Type B pancreatic cell (in vitro differentiated cells): ENCODE measurements at places on chromosomes 5 and 9.

GRCh38 chr5:173326501-173326960 lies 1.7 kb downstream of the STC2 start:
- H3K36me3 ChIP-seq = peaks cover 24% of the 10 kb centered on the region
- H3K27me3 ChIP-seq = peaks cover 56% of the 10 kb centered on the region
- H3K4me1 ChIP-seq = peaks cover 29% of the 10 kb centered on the region
- peak overlapping the region; percentile 85 for H3K27ac ChIP-seq

- no peaks in the 10 kb centered on the region for H3K36me3 ChIP-seq
- no peak overlapping the region for H3K4me3 ChIP-seq
- H3K4me1 ChIP-seq = no peaks in the 10 kb centered on the region
- no peak for DNase-seq
- H3K27ac ChIP-seq = no peak overlapping the region
These were observed 558.5 kb upstream of the PTGER4 start for GRCh38 chr5:40121236-40121635.

DNA sequence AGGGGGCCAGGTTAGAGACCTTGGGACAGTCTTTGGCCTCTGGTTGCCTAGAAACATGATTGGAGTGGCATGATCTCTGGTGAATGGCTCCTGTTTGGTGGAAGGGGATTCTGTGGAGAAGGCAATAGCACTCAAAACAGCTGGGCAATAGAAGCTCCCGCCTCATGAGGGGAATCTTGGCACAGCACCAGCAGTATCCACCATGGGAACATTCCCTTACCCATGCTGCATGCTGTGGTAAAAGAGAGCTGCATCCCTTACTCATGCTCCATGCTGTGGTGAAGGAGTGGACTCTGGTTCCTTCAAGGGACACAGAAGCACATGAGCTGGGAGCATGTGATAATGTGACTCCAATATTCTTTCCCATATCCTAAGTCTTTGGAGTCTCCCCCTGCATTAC lies 160.6 kb downstream of the PJA2 start:
- no peak overlapping the region for H3K27ac ChIP-seq
- DNase-seq = no peak
- H3K4me1 ChIP-seq = no peaks in the 10 kb centered on the region
- no peak overlapping the region for H3K4me3 ChIP-seq
- peaks cover 42% of the 10 kb centered on the region for H3K27me3 ChIP-seq
- peaks cover 4% of the 10 kb centered on the region for H3K36me3 ChIP-seq

- no peak for DNase-seq
- H3K27ac ChIP-seq = no peak overlapping the region
- no peak overlapping the region for H3K4me3 ChIP-seq
- H3K4me1 ChIP-seq = peaks cover 8% of the 10 kb centered on the region
- H3K27me3 ChIP-seq = no peaks in the 10 kb centered on the region
These were observed 262.8 kb downstream of the PAPPA start for GRCh38 chr9:116416421-116416820.

- no peak overlapping the region for H3K4me3 ChIP-seq
- H3K36me3 ChIP-seq = no peaks in the 10 kb centered on the region
- peaks cover 18% of the 10 kb centered on the region for H3K4me1 ChIP-seq
- H3K27ac ChIP-seq = no peak overlapping the region
- DNase-seq = no peak
- H3K27me3 ChIP-seq = peaks cover 7% of the 10 kb centered on the region
These were observed 42.0 kb upstream of the RXRA start for GRCh38 chr9:134284273-134284672.

GRCh38 chr5:1144089-1144488 lies 32.2 kb upstream of the SLC12A7 start:
- no peaks in the 10 kb centered on the region for H3K27me3 ChIP-seq
- no peak for DNase-seq
- peaks cover 10% of the 10 kb centered on the region for H3K4me1 ChIP-seq
- H3K27ac ChIP-seq = no peak overlapping the region
- H3K36me3 ChIP-seq = no peaks in the 10 kb centered on the region
- H3K4me3 ChIP-seq = no peak overlapping the region

- H3K4me3 ChIP-seq = no peak overlapping the region
- no peaks in the 10 kb centered on the region for H3K36me3 ChIP-seq
- H3K4me1 ChIP-seq = peaks cover 12% of the 10 kb centered on the region
- DNase-seq = no peak
These were observed 81.2 kb upstream of the DNAH5 start for GRCh38 chr5:14025569-14026286.

GRCh38 chr5:78534905-78535200 lies 113.7 kb downstream of the LHFPL2 start:
- no peak for DNase-seq
- no peak overlapping the region for H3K4me3 ChIP-seq
- peaks cover 25% of the 10 kb centered on the region for H3K4me1 ChIP-seq
- no peak overlapping the region for H3K27ac ChIP-seq
- H3K36me3 ChIP-seq = peaks cover 5% of the 10 kb centered on the region

DNA sequence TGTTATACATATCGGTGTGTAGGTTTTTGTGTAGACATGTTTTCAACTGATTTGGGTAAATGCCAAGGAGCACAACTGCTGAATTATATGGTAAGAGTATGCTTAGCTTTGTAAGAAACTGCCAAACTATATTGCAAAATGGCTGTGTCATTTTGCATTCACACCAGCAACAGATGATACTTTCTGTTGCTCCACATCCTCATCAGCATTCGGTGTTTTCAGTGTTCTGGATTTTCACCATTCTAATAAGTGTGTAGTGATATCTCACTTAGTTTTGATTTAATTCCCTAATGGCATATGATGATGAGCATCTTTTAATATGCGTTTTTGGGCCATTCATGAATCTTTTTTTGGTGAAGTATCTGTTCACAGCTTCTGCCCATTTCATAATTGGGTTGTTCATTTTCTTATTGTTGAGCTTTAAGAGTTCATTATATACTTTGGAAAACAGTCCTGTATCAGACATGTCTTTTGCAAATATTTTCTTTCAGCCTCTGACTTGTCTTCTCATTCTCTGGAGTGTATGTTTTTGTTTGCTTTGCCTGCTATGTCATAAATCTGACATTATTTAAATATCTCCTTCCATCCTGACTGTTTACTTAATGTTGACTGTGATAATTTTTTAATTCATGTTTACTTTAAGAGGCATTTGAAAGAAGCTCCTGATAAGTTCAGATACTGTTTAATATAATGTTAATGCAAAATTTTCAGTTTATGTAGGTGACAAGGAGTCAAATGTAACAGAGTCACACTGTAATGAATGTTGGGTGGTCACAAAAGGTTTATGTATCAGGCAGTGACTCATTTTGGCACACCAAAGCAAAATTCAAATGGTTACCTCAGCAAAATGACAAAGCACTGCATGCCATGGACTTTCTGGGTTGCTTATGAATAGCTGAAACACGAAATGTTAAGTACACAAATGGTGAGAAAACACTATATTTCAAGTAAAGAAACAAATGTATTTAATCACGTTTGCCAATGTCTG lies 181.1 kb upstream of the DAB2 start:
- no peaks in the 10 kb centered on the region for H3K27me3 ChIP-seq
- H3K4me3 ChIP-seq = no peak overlapping the region
- no peaks in the 10 kb centered on the region for H3K36me3 ChIP-seq
- DNase-seq = no peak

GRCh38 chr5:41277476-41278245 lies 64.3 kb upstream of the C6 start:
- no peaks in the 10 kb centered on the region for H3K36me3 ChIP-seq
- H3K4me1 ChIP-seq = no peaks in the 10 kb centered on the region
- H3K27ac ChIP-seq = no peak overlapping the region
- no peak overlapping the region for H3K4me3 ChIP-seq

GRCh38 chr9:80020056-80020455 lies 448.3 kb downstream of the TLE4 start:
- no peak overlapping the region for H3K4me3 ChIP-seq
- H3K27me3 ChIP-seq = no peaks in the 10 kb centered on the region
- H3K36me3 ChIP-seq = no peaks in the 10 kb centered on the region
- no peak overlapping the region for H3K27ac ChIP-seq
- no peaks in the 10 kb centered on the region for H3K4me1 ChIP-seq

DNA sequence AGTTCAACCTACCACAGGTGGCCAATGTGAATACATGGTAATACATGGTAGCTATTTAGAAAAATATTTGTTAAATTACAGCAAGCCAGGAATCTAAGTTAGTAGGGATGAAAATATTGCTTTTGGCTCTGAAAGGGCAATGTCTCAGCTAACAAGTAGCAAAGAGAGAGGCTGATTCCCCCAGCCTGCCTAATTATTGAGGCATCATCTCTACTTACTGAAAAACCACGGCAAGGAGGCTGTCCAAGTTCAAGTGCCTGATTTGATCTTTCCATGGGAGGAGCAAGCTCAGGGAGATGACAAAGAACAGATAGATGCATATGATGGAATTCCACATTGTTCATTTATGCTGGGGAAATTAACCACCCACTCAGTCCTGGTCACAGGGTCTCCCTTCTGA lies 28.7 kb upstream of the UBTD2 start:
- H3K36me3 ChIP-seq = no peaks in the 10 kb centered on the region
- DNase-seq = no peak
- no peak overlapping the region for H3K27ac ChIP-seq
- no peak overlapping the region for H3K4me3 ChIP-seq
- peaks cover 12% of the 10 kb centered on the region for H3K4me1 ChIP-seq

GRCh38 chr9:114394523-114395333 lies 6.9 kb upstream of the AKNA start:
- peaks cover 38% of the 10 kb centered on the region for H3K4me1 ChIP-seq
- H3K36me3 ChIP-seq = no peaks in the 10 kb centered on the region
- H3K27me3 ChIP-seq = no peaks in the 10 kb centered on the region
- peak overlapping the region; percentile 29 for H3K27ac ChIP-seq
- DNase-seq = no peak
- H3K4me3 ChIP-seq = peak overlapping the region; percentile 65

DNA sequence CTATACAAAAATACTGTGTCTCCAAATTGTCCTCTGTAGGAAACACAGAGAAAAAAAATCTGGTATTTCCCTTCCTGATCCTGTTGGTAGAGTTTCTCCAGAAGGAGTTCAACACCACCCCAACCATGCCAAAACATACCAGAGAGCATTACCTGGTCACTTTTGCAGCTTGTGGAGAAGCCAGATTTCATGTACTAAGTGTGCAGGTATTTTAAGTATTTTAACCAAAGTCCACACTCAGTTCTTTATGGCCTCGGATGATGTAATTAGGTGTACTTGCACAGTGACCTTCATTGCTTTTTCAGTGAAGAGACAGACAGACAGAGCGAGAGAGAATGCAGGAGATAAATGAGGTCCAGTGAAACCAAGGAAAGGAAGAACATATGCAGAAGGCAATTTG lies 2046.8 kb upstream of the CDH9 start:
- no peaks in the 10 kb centered on the region for H3K36me3 ChIP-seq
- no peak for DNase-seq
- no peak overlapping the region for H3K27ac ChIP-seq
- no peaks in the 10 kb centered on the region for H3K27me3 ChIP-seq

DNA sequence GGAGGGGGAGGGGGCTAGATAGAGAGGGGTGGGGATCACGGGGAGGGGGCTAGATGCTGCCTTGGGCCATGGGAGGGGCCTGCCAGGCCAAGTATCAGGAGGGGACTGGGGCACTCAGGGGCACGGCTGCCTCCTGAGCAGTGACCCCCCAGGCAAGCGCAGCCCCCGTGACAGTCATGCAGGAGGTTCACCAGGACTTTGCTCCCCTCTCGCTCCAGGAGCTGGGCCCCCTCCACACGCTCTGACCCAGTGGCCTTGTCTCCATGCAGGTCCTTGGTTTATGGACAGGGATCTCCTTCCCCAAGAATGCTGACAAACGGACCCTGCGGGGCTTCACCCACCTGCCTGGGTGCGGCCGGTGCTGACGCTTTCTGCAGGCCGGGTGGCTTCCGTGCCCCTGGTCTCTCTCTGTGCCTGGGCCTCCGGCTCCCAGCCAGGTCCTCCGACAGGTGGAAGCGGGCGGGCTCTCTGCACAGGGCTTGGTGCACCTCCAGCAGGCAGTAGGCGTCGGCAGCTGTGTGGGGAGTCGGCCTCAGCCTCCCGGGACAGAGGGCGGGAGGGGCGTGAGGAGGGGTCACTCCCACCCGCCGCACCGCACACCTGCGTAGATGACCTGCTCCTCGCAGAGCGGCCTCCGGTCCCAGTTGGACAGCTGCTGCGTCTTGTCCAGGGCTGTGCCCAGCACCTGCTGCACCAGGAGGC lies 46.8 kb upstream of the NRARP start:
- H3K27me3 ChIP-seq = no peaks in the 10 kb centered on the region
- H3K36me3 ChIP-seq = no peaks in the 10 kb centered on the region
- DNase-seq = no peak
- H3K4me3 ChIP-seq = no peak overlapping the region
- H3K27ac ChIP-seq = no peak overlapping the region

DNA sequence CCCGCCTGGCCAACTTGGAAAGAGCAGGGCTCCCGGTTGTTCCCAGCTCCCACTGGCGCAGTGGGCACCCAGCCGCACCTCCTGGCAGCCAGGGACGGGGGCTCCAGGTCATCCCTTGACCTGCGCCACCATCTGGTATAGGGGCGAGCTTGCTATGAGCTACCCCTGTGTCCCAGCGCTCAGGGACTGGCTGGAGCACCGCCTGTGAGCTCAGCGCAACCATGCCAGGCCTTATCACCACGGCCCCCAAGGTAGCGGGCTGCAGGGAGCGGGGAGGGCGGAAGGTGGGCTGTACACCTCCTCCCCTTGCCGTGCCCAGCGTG lies 15.4 kb upstream of the RASA1 start:
- no peaks in the 10 kb centered on the region for H3K4me1 ChIP-seq
- no peaks in the 10 kb centered on the region for H3K36me3 ChIP-seq
- H3K4me3 ChIP-seq = no peak overlapping the region
- no peak for DNase-seq
- no peaks in the 10 kb centered on the region for H3K27me3 ChIP-seq

DNA sequence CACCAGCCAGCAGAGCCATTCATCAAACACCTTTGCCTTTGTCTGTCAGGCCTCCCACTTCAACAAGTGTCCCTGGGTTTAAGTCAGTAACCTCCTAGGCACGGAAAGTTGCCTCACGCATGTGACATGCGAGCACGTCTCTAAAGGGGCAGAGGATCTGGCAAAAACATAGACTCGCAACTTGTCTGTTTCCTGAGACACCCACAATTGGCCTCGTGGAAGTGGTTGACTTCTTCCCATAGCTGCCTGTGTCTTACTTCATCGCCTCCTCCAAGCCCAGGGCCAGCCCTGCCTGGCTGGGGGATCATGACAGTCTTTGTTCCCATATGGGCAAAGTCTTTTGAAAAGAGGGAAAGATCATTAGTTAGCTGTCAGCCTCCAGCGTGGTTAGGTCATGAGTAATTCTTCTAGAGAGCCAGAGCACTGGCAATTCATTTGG lies 35.5 kb upstream of the GLRX start:
- H3K36me3 ChIP-seq = no peaks in the 10 kb centered on the region
- peaks cover 43% of the 10 kb centered on the region for H3K4me1 ChIP-seq
- H3K27me3 ChIP-seq = no peaks in the 10 kb centered on the region
- H3K27ac ChIP-seq = peak overlapping the region; percentile 63
- DNase-seq = no peak

DNA sequence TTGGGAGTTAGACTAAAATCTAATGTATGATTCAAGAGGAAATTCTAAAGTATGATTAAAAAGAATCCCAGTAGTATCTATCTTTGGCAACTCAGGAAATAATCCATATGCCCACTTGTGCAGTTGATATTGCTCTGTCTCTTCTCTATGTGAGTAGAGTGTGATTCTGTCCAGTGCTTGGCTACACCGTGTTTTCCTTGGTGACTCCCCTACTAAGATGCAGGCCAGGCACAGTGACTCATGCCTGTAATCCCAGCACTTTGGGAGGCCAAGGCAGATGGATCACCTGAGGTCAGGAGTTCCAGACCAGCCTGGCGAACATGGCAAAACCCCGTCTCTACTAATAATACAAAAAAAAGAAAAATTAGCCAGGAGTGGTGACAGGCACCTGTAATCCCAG lies 495.4 kb downstream of the MAT2B start:
- DNase-seq = no peak
- no peaks in the 10 kb centered on the region for H3K36me3 ChIP-seq
- no peaks in the 10 kb centered on the region for H3K27me3 ChIP-seq
- H3K27ac ChIP-seq = no peak overlapping the region

- peaks cover 3% of the 10 kb centered on the region for H3K36me3 ChIP-seq
- DNase-seq = no peak
These were observed 3.3 kb downstream of the OR5C1 start for GRCh38 chr9:122791872-122792669.
